IPS DF 6.9 (cell line): ENCODE measurements at places on chromosomes 1 and 21.

DNA sequence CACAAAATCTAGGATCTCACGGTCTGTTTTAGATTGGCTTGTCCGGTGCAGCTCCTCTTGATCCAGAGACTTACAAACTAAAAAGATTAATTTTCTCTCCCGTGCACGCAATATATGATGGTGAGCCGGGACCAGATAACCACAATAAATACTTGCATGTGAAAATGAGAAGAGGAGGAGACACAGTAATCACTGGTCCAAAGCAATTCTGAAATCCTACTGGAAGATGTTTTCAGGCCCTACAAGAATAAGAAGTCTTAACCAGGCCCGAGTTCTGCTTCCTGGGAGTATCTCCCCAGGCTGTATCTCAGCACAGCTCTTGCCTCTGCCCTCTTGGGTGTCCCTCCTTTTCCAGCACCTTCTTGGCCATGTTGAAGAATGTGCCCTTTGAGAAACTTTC, 1.0 kb upstream of the WDR4 start:
- no peak for DNase-seq

GRCh38 chr1:59258412-59259032, 38.4 kb upstream of the FGGY start:
- no peak for DNase-seq

DNA sequence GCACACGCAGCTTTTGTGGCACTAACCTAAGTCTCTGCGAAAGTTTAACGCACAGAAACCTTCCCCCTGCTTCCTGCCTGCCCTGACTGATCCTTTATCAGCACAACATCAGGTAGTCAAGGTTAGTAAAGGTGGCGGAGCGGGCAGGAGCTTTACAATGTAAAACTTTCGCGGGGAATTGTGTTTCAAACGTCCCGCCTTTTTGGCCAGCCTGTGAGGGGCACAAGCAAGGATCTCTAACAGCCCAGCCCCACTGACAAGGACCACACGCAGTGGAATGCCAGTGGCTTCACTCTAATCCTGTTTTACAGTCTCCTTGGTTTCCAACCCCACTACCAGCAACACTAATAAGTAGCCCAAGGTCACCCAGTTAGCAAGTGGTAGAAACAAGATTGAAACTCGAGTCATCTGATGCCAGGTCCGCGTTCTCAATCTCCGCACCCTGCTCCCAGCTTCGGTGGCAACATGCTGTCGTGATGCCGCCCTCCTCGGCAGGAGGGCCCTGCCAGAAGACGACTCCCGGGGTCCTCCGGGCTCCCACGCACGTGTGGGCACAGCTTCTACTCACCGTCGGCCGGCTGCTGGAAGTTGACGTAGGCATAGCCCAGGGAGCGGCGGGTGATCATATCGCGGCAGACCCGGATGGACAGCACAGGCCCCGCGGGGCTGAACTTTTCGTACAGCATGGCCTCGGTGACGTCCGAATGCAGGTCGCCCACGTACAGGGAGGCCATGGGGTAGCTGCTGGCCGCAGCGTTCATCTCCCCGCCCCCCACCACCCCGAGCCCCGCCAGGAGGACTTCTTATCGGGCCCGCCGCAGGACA, 1.2 kb downstream of the PABPC4 start:
- no peak for DNase-seq

GRCh38 chr1:66436378-66437135, 97.4 kb upstream of the SGIP1 start:
- no peak for DNase-seq

DNA sequence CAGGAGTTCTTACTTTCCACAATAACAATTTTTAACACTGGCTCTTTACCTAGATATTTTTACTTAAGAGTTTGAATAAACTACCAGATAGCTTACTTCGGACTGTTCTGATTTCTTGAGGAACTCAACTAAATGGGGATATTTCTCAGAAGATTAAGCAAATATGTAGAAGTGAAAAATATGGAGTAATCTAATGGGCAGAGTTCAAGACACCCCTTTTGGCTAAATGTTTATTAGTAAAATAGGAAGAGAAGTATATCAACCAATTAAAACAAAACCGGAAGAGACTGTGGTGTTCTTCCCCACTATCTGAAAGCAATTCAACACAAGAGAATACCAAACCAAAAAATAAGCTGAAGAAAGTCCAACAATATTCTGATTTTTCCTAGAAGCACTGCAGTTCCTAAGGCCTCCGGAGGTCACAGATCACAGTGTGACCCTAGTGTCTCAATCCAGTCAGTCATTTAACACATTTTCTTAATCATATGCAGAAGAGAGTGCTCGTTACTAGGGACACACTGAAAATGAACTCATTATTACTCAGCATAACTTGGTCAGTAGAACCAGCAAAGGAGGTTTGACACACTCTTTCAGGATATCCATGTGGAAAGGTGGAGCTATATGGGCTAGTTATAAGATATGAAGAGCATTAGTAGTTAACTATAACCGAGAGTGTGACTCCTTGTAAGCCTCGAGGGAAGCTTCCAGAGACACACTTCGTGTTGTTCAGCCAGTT, 5.2 kb downstream of the SIPA1L2 start:
- no peak for DNase-seq

GRCh38 chr1:162335126-162335525, 41.5 kb downstream of the SPATA46 start:
- no peak for DNase-seq

GRCh38 chr1:223837687-223838086, 8.1 kb downstream of the TP53BP2 start:
- no peak for DNase-seq

GRCh38 chr1:214165850-214166374, 115.0 kb upstream of the SMYD2 start:
- DNase-seq: no peak

DNA sequence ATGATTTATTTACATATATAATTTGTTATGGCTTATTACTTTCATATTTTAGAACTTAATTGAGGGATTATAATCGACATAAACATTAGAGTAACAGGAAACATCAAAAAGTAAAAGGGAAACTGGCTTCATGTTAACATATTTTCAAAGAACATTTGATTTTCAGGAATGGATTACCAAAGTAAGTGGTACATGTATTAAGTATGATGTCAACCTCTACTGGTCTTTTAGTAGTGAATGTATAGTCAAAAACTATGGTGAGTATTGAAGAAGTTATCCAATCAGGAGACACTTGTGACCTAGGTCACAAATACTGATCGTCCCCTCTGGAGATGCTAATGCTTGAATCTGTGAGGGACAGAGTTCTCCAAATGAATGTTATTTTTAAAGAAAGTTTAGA, 768.9 kb upstream of the ADGRL4 start:
- no peak for DNase-seq

- no peak for DNase-seq
Observed at GRCh38 chr1:49297783-49298182, 521.1 kb upstream of the BEND5 start.

- no peak for DNase-seq
Observed at GRCh38 chr1:53344921-53345838, 17.3 kb upstream of the LRP8 start.

DNA sequence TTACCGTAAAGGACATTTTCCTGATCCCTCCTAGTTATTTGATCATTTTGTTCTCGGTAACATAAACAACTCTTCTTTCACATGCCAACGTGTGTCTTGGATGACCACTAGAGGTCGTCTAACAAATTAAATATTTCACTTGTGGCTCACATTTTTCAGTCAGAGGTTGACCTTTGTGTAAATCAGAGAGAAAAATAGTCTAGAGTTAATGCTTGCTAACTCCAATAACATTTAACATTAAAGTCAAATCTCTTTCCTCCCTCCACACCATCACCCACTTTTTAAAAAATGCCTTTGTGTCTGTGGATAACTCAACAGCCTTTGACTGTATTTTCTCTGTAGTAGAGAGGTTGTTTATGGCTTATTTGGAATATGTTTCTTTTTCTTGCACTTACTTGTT, 220.5 kb upstream of the B3GALT2 start:
- no peak for DNase-seq

GRCh38 chr1:241846862-241847539, 1.0 kb upstream of the EXO1 start:
- no peak for DNase-seq

- no peak for DNase-seq
Observed at GRCh38 chr21:27024971-27025370, 58.1 kb upstream of the ADAMTS5 start.

DNA sequence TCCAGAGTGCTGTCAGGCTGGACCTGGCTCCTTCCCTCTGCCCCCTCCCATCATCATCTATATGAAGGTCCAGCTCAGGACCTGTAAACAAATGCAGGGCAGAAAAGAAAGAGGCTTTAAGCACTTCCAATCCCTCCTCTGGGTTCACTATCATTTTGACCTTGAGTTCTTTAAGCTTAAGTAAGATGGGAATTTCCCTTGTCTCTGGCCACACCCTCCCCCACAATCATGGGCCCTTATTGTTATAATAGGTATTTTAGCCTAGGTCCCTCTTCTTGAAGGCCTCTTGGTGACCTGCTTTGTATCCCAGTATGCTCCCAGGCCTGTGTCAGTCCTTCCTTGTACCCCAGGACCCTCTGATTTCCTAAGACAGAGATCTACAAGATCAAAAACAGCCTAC, 45.1 kb upstream of the EPS15 start:
- no peak for DNase-seq
